ENCODE measurements at places on chromosomes 5 and 9. TPM values are rescaled to one million over a fixed set of nuclear protein-coding genes. Genes with fewer than 3 reads are reported as not detected.

NR5A1 gene
- 2.5 TPM for total RNA-seq

DNA sequence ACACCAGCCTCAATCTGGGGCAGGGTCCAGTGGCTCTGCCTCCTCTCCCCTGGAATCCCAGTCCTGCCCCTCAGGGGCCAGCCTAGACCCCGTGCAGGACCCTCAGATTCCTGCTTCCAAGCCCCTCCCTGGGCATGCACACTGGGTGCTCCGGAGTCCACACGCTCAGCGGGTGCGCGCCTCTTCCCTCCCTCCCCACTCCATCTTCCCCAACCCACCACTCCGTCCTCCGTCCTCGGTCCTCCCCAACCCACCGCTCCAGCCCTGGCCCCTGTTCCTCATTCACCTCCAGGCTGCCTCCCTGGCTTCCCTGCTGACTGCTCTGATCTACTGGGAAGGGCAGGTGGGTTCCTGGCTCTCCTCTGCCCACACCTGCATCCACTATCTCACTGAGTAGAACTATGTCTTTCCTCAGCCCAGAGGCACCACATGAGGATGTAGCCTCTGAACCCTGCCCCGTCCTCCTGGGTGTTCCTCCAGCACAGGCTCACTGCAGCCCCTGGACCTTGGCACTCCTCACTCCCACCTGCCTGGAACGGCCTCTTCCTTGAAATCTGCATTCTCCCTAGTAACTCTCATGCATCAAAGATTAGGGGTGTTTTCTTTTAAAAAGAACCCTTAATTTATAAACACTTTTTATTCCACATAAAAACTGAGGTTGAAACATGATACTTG is 92.8 kb downstream of the CAMSAP1 start:
- H3K27ac ChIP-seq, result no peak overlapping the region
- H3K4me3 ChIP-seq, result no peak overlapping the region
- no peaks in the 10 kb centered on the region for H3K4me1 ChIP-seq
- no peaks in the 10 kb centered on the region for H3K27me3 ChIP-seq
- H3K36me3 ChIP-seq, result no peaks in the 10 kb centered on the region

TRUB2 gene
- 22.5 TPM for total RNA-seq

DNA sequence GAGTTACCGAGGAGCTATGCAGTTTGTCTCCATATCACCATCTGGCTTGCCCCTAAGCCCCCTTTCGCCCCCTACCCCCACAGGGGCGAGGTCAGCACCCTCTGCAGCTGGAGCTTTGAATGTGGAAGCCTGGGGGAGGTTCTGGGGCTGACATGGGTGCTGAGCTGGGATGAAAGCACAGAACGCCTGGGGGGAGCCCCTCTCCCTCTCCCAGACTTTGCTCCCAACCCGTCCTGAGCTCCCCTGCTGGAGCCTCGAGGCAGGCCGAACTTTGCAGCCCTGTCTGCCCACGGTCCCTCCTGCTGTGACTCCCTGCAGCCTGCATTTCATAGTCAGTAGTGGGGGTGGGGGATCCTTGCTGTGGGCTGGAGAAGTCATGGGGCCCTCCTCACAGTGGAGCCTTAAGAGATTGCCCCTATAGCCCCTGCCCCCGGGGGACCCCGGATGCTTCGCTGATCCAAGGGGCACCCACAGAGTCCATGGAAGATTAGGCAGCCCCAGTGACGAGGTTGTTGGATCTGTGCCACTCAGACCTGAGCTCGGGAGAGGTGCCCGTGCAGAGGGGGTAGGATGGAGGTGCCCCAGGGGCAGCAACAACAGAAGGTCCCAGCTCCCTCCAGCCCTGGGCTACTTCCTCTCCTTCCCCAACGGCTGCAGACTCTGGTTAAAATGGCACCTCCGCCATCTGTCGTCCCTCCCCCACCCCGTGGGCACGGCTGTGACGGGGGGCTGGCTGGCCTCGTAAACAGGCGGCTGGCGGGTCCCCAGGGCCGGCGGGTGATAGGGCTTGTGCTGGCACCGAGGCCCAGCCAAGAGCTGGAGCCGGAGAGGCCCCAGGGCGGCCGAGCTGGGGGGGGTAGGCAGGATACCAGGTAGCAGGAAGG is 162.0 kb downstream of the C9orf50 start:
- H3K4me3 ChIP-seq, result no peak overlapping the region
- no peak for DNase-seq

DNA sequence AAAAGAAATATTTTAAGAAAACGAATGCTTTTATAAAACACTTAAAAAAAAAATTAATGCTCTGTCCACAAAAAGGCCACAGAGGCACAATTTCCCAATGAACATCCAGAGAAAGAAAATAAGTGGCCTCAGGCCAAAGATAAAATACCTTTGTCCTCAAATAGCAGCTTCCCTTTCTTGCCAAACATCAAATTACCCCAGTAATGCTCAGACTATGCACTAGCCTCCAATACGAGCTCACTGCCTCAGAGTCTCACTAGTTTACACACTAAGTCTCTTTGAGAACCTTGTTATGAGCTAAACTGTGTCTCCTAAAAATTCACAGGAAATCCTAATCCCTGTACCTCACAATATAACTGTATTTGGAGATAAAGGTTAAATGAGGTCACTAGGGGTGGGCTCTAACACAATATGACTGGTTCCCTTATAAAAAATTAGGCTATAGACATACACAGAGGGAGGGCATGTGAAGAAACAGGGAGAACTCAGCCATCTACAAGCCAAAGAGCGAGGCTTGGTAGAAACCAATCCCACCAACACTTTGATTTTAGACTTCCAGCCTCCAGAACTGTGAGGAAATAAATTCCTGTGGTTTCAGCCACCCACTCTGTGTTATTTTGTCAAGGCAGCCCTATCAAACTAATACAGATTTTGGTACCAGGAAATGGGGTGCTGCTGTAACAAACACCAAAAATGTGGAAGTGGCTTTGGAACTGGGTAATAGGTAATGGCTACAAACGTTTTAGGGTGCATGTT is 4.4 kb downstream of the MPDZ start:
- DNase-seq, result no peak
- H3K36me3 ChIP-seq, result no peaks in the 10 kb centered on the region
- no peaks in the 10 kb centered on the region for H3K27me3 ChIP-seq
- H3K27ac ChIP-seq, result no peak overlapping the region

DNA sequence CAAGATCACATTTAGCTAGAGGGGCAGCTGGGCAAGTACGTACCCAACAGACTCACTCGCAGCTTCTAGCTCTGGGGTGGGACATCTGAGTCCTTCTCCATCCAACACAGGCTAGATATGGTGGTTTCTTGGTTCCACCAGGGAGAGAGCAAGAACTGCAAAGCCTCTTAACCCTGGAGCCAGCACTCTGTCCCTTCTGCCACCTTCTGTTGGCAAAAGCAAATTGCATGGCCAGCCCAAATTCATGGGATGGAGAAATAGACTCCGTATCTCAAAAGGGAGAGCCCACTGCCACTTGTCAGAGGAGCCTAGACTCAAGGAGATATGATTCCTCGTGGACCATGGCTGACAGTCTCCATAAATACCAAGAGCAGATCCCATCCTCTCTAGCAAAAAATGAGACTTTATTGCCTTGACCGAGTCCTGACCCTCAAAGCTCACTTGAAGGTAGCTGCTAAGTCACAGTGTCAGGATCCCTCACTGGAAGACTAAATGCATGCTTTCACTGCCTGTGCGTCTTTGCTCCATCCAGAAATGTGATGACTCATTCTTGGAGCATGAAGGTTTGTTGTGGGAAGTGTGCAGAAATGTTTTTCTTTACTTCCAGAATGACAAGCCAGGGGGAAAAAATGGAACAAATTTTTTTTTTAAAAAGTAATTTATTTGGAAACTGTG is 28.8 kb upstream of the ROR2 start:
- no peaks in the 10 kb centered on the region for H3K27me3 ChIP-seq
- H3K27ac ChIP-seq, result no peak overlapping the region
- no peak overlapping the region for H3K4me3 ChIP-seq
- H3K36me3 ChIP-seq, result no peaks in the 10 kb centered on the region
- H3K4me1 ChIP-seq, result no peaks in the 10 kb centered on the region
- no peak for DNase-seq

PLPPR1 gene
- total RNA-seq, result not detected

GNA14 gene
- 0.15 TPM for total RNA-seq

DNA sequence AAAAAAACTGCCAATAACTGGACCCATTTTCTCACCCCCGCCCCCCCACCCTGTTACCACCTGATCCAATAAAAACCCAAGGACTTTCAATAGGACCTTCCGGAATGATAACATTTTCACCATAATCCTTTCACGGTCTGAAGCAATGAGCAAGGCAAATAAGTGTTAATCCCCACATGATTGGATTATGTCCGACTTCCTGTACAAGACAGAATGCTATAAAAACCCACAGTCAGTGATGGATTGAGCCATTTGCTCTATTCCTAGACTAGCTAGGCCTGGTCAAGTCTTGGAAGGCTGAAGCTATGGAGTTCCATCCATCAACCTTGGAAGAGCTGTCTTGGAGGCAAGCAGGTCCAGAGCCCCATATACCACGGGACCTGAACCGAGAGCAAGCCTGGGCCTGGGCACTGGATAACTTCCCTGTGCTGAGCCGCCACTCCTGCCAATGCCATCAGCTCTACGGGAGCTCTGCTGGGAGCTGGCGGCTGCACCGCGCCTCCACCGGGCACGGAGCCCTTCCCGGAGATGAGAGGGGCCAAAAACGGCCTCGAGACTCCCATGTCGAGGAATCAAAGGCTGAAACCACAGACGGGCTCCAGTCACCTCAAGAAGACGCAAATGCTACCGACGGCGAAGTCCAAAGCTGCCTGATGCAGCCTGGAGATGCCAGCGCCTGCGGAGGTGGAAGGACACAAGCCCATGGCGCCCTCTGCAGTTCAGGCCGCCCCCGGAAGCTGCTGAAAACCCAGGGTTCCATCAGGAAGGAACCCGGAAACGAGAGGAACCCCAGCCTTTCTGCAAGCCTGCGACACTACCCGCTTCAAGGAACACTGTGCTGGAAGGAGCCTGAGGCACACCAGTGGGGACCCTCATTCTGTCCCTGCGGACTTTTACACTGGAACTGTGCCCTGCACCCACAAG is 69.2 kb downstream of the ANXA2R start:
- H3K27me3 ChIP-seq, result no peaks in the 10 kb centered on the region
- no peaks in the 10 kb centered on the region for H3K4me1 ChIP-seq
- DNase-seq, result no peak
- H3K36me3 ChIP-seq, result no peaks in the 10 kb centered on the region

SLC34A3 gene
- total RNA-seq, result not detected

- H3K36me3 ChIP-seq, result no peaks in the 10 kb centered on the region
- no peaks in the 10 kb centered on the region for H3K27me3 ChIP-seq
- no peaks in the 10 kb centered on the region for H3K4me1 ChIP-seq
- DNase-seq, result no peak
- no peak overlapping the region for H3K4me3 ChIP-seq
These were observed 20.8 kb downstream of the CDO1 start for GRCh38 chr5:115795700-115796099.

DNA sequence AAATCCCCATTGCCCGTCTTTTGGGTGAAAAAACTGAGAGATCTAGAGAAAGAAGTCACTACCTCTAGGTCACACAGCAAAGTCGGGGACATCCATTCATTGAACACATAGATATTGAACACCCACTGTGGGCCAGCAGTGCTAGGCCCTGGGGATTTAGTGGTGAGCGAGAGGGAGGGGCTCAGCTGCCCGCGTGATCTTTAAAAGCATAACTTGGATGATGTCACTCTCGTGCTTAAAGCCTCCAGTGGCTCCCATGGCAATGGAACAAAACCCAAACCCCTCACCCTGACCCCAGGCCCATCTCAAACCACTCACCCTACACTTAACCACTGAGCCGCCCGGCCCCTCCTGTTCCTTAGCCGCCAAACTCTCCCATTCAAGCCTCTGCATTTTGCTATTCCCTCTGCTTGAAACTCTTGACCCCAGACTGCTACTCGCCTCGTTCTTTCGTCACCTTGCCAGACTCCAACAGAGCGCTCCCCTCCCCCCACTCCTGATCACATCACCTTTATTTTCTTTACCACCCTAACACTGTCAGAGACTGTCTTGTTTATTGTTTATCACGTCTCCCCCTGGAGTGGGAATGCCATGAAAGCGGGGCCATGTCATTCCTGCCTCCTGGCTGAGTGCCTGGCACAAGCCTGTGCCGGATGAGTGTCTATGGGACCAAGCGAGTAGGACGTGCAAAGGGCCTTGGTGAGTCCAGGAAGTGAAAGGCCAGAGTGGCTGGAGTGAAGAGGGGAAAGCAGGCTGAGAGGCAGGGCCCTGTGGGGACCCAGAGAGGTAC is 710 bp upstream of the PIP5KL1 start:
- H3K4me1 ChIP-seq, result peaks cover 41% of the 10 kb centered on the region
- H3K27ac ChIP-seq, result peak overlapping the region; percentile 92
- H3K4me3 ChIP-seq, result peak overlapping the region; percentile 62
- H3K27me3 ChIP-seq, result no peaks in the 10 kb centered on the region

DNA sequence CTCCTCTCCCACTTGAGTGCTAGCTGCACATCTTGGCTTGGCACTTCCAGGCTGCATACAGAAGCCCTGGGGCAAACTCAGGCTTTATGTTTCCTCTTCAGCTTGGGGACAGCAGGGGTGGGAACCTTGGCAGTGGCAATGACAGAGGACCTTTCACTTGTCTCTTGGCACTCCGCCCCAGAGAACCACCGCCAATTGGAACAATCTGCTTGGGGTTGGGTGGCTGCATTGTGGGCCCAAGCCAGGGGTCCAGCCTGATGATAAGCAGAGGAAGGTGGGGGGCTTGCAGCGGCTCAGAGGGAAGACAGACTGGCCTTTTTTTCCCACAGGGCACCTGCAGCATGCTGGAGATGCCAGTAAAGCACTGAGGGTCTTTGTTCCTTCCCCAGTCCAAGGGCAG is 179.0 kb upstream of the NMUR2 start:
- H3K36me3 ChIP-seq, result no peaks in the 10 kb centered on the region
- H3K4me3 ChIP-seq, result no peak overlapping the region
- no peak for DNase-seq
- no peak overlapping the region for H3K27ac ChIP-seq
- H3K27me3 ChIP-seq, result no peaks in the 10 kb centered on the region

NEUROG1 gene
- not detected for total RNA-seq

DNA sequence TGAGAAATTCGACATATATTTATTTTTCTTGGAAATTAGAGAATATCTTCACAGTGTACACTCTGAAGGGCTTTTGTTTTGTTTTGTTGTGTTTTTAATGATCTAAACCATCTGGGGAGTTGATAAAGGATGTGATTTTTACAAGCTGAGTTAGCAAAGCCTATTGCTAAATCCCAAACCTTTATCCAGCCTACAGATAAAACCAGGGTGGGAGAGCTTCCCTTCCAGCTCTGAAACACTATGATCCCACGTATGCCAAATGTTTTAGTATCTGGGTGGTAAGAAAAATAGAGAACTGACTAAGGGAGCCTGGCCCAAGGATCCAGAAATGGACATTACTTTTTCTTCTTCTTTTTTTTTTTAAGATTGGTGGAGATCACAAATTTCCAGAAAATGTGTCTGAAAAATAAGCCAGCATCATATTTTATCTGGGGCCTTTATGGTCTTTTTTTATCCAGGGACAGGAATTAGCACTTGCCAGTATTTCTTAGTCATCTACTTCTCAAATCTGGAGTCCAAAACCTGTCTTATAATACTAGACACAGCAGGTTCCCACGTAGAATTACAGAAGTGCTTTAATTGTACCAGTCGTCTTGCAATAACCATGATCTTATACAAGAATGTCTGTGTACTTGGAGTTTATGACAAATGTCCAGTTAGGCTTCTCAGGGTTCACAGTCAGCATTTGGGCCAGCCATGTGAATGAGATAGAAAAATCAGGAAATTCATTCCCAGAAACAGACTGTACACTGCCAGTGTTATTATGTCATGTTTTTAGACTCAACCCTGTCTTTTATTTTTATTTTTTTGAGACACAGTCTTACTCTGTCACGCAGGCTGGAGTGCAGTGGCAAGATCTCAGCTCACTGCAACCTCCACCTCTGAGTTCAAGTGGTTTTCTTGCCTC is 290.8 kb upstream of the MPDZ start:
- H3K4me1 ChIP-seq, result no peaks in the 10 kb centered on the region
- H3K36me3 ChIP-seq, result no peaks in the 10 kb centered on the region
- DNase-seq, result no peak
- no peaks in the 10 kb centered on the region for H3K27me3 ChIP-seq
- no peak overlapping the region for H3K4me3 ChIP-seq

PCDHB16 gene
- total RNA-seq, result 1.8 TPM

FBP1 gene
- total RNA-seq, result 0.36 TPM

Measured in Panc1 (cell line).